ENCODE measurements at places on chromosomes 13 and 19. TPM values are rescaled to one million over a fixed set of nuclear protein-coding genes. Genes with fewer than 3 reads are reported as not detected.

GRCh38 chr19:16741084-16741483 is 21.4 kb downstream of the NWD1 start:
- no peak for DNase-seq

DNA sequence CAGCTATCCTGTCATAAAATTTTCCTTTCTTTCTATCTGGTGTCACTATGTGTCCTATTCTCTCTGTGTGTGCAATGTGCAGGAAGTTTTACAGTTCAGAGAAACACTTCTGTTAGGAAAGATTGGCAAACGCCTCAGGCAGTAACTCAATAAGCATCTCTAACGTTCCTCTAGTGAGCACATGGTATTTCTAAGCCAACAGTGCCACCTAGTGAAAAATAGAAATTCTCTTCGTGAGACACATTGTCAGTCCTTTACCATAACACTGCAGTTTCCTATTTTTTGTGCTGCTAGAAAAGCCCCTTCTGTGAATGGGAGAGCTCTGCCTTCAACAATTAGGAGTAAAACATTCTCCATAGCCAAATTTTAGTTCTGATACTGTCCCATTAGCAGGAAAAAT is 50.7 kb downstream of the ZNF723 start:
- DNase-seq: no peak

DNA sequence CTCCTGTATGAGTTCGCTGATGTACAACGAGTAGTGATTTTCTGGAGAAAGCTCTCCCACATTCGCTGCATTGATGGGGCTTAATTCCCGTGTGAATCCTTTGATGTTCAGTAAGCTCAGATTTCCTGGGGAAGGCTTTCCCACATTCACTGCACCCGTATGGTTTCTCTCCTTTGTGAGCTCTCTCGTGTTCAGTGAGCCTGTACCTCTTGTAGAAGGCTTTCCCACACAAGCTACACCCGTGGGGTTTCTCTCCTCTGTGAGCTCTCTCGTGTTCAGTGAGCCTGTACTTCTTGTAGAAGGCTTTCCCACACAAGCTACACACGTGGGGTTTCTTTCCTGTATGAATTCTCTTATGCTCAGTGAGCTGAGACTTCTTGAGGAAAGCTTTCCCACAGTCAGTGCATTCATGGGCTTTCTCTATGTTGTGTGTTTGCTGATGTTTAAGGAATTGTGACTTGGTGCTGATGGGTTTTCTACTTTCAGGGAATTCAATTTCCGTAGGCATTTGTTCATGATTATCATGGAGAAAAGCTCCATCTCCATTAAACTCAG is 3.5 kb upstream of the ZNF577 start:
- no peak for DNase-seq

- DNase-seq: no peak
These were observed 39.5 kb upstream of the SERP2 start for GRCh38 chr13:44333950-44334655.

The LSM4 gene
- total RNA-seq: 46.6 TPM

The CASP14 gene
- not detected for total RNA-seq
